ENCODE measurements at places on chromosomes 1 and 21.

- no peak for DNase-seq
Observed at GRCh38 chr1:75392278-75392677, 218.6 kb downstream of the SLC44A5 start.

GRCh38 chr1:3481836-3482375, 27.4 kb downstream of the ARHGEF16 start:
- DNase-seq, result no peak

DNA sequence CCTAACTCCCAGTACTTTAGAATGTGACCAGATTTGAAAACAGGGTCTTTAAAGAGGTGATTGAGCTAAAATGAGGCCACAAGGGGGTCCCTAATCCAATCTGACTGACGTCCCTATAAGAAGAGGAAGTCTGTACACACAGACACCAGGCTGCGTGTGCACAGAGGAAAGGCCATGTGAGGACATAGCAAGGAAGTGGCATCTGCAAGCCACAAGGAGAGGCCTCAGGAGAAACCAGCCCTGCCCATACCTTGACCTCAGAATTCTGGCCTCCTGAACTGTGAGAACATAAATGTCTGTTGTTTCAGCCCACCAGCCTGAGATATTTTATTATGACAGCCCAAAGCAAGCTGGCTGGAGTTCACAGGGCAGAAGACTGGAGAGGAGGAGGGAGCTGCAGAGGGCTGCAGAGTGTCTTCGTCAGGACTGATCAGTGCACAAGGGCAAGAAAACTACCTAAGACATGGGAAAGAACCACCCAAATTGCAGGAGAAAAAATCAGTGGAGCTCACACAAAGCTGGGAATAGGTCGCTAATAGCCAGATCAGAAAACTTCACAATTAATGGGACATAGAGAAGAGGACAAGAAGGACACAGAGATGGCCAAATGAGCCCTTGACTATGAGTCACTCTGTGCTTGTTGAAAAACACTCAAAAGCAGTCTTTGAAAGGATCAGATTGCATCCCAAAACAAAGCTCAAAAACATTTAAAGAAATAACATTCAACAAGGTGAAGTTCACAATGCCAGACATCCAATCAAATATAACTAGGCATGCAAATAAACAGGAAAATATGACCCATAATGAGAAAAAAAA, 14.1 kb upstream of the WNT9A start:
- DNase-seq, result no peak

DNA sequence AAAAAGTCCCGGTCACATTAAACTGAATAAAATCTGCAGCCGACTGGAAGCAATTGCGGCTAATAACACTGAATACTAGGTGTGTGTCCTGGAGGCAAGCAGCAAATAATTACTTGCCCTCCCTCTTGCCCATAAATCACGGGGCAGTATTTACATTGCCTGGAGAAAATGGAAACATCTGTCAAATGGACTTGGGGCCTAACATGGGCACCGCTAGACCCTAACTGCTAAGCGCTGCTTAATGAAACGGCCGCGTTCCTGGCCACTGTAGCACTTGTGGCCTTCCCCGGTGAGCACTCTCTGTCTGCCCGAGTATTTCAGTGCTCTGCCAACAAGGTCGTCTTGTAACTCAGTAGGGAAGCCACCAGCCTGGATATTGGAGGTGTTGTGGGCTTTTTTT, 23.9 kb upstream of the KNCN start:
- DNase-seq, result no peak

GRCh38 chr1:68442822-68443556, 6.8 kb downstream of the RPE65 start:
- DNase-seq, result no peak

DNA sequence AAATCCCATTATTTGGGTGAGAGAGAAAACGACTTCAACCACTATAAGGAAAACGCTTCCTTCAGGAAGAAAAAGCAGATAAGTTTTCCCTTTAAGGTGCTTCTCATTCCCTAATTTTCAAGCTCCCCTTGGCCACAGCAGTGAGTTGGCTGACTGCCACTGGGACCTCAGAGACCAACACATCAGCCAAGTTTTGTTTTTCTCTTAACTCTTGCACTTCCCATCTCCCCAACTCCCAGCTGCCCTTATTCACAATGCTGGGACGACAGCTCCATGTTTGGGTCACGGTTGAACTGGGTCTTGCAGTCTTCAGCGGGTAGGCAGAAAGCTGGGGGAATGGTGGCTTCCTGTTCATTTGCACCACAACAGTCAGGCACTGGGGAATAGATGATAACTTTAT, 18.9 kb downstream of the SGIP1 start:
- no peak for DNase-seq

Data from stimulated activated CD4-positive, alpha-beta T cell treated with anti-CD3 and anti-CD28 coated beads, Interleukin-4, amount 100 ng/mL, for 48 hours (primary cell).